ENCODE measurements at places on chromosomes 16 and 17.

GRCh38 chr16:28558456-28558855 lies 4.7 kb downstream of the SGF29 start:
- DNase-seq = no peak

GRCh38 chr17:54992797-54993639 lies 24.5 kb downstream of the STXBP4 start:
- DNase-seq = no peak

DNA sequence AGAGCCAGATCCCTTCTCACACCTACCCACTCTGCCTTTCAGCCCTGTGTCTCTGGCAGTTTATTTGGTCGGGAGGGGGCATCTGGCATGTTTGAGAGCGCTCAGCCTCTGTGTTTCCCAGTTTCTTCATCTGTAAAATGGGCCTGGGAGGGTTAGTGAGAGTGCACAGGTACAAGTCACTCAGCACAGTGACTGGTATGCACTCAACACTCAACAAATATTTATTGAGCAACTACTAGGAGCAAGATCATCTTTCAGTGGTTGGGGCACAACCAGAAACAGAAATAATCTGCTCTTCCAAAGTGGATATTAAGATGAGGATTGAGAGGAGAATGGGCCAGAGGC lies 13.7 kb upstream of the SRCIN1 start:
- no peak for DNase-seq

GRCh38 chr17:7582396-7583252 lies 1.0 kb upstream of the MPDU1 start:
- DNase-seq = peak; percentile 49

DNA sequence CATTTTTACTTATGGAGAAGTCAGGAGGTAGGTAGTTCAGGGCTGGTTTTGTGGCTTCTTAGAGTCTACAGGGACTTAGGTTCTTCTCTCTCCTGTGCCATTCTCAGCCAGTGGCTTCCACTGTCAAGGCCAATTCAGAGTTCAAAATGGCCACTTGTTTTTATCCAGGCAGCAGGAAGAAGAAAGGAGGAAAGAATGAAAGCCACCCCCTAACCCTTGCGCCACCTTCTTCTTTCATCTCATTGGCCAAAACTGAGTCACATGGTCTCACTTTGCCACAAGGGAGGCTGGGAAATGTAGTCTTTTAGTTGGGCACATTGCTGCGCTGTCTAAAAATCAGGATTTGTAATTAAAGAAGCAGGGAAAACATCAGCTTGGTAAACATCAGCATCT lies 60.8 kb upstream of the MED9 start:
- no peak for DNase-seq

DNA sequence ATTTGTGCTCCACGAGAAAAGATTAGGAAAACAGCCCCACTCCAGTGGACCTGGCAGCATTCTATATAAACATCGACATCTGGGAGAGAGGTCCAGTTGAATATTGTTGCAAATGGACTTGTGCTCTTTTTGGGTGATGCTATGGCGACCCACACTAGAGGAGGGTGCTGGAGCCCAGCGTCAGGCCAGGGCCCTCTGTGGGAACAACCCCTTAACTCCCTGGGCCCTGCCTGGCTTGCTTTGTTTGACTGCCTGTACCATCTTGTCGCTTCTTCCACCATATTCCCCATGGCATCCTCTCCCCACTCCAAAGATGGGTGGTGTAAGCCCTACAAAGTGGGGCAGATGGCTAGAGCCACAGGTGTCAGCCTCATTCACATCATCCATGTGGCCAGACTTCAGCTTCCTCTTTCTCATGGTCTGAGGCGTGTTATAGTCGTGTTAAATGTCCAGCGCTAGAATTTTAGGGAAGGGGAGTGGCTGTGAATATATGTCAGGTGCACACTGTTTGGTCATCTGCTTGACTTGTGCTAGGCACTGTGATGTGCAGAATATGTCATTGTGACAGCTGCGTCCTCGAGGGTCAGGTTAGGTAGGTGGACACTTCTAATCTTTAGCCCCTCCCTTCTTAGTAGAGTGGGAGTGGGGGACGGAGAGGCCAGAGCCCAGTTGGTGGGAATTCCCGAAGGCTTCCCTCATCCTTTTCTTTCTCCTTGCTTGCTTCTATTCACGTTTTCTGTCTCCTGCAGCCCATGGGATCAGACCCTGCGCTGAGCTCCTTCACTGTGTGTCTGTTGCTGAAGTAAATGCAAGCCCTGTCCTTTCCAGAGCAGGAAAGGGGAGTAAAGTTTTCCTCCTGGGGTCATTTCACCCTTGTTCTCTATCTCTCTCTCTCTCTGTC lies 49.8 kb downstream of the MPRIP start:
- DNase-seq = no peak

DNA sequence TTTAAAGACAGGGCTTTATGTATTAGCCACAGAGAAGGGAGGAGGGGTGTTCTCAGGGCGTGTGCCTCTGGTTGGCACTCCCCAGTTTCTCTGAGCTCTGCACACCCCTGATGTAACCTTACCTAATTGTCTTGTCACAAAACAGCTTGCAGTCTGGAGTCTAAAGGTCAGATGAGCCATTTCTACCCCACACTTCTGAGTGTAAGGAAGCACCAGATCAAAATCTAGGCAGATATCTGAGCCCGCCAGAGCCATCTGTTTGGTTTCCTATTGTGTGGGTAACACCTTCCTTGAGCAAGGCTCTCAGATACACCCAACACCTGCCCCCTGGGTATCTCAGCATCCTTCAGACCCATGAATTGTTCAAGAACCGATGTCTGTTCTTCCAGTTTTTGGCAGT lies 15.5 kb downstream of the CDH1 start:
- DNase-seq = no peak

DNA sequence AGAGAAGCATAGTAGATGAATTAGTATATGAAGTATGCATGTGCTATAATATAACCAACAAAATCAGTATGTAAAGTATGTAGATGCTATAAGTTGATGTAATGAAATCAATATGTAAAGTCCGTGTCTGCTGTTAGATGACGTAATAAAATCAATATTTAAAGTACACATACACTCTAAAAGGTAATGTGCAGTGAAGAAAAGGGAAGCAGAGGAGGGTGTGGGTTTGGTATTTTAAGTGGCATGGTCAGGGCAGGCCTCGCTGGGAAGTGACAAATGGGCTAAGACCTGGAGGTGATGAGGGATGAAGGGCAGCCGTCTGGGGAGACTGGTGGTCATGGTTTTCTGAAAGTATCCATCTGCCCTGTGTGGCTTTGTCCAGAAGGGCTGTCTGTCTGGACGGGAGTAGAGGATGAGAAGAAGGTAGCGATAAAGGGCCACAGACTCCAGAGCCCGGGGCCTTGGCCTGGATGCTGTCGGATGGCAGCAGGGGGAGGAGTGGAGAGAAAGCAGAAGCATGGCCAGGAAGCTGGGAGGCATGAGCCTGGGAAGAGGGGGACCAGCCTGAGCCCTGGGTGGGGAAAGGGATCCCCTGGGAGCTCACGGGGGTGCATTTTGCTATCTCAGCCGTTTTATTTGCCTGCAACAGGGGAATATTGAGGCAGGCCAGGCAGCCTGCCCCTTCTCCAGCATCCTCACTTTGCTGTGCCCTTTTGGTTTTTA lies 121.6 kb downstream of the NTN1 start:
- no peak for DNase-seq

GRCh38 chr17:35991075-35991474 lies 4.5 kb upstream of the CCL14 start:
- no peak for DNase-seq

DNA sequence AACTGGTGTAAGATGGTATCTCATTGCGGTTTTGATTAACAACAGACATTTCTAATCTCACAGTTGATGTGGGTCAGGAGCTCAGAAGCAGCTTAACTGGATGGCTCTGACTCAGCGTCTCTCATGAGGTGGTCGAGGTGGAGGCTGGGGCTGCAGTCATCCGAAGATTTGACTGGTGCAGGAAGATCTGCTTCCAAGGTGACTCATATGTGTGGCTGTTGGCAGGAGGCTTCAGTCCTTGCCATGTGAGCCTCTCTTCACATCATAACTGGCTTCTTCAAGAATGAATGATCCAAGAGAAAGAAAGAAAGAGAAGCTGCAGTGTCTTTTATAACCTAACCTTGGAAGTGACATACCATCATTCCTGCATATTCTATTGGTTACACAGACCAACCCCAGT lies 376.1 kb downstream of the SEC14L1 start:
- no peak for DNase-seq

DNA sequence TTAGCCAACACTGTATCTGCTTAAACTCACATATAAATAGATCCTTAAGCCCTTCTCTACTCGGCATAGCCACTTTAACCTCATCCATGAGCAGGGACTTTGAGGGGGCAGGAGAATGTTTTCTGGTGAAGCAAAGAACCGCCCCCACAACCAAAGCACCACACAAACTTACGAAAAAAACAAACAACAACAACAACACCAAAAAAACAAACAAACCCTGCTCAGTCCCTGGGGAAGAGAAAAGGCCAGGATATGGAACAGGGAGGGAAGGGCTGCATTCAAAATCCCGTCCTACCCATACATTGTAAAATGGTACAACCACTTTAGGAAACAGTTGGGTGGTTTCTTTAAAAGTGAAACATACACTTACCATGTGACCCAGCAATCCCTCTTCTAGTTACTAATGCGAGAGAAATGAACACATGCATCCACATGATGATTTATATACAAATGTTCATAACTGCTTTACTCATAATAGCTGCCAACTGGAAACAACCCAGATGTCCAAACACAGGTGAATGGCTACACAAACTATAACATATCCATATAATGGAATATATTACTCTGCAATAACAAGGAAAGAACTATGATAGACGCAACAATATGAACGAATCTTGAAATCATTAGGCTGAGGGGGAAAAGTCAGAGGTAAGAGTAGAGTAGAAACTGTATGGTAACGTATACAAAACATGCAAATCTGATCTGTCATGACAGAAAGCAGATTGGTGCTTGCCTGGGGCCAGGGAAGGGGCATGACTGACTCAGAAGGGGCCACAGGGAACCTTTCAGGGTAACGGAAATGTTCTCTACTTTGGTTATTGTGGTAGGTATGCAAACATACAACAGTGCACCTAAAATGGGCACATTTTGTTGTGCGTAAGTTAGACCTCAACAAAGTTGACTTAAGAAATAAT lies 37.7 kb upstream of the TOB1 start:
- no peak for DNase-seq

DNA sequence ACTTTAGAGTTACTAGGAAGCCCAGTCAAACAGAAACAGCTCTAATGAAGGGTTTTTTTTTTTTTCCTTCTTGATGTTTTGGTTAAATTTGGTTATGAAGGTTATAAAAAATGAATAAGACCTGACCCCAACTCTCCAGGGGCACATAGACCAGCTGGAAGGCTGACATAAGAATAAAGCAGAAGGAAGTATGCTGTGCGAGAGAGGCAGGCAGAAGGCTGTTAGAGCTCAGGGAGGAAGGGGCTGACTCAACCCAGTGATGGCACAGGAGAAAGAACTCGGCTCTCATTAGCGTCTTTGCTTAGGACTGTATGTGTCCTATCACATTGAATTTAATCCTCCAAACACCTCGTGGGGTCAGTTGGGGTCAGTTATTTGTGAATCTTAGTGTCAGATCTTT lies 474.6 kb downstream of the PMP22 start:
- DNase-seq = no peak

DNA sequence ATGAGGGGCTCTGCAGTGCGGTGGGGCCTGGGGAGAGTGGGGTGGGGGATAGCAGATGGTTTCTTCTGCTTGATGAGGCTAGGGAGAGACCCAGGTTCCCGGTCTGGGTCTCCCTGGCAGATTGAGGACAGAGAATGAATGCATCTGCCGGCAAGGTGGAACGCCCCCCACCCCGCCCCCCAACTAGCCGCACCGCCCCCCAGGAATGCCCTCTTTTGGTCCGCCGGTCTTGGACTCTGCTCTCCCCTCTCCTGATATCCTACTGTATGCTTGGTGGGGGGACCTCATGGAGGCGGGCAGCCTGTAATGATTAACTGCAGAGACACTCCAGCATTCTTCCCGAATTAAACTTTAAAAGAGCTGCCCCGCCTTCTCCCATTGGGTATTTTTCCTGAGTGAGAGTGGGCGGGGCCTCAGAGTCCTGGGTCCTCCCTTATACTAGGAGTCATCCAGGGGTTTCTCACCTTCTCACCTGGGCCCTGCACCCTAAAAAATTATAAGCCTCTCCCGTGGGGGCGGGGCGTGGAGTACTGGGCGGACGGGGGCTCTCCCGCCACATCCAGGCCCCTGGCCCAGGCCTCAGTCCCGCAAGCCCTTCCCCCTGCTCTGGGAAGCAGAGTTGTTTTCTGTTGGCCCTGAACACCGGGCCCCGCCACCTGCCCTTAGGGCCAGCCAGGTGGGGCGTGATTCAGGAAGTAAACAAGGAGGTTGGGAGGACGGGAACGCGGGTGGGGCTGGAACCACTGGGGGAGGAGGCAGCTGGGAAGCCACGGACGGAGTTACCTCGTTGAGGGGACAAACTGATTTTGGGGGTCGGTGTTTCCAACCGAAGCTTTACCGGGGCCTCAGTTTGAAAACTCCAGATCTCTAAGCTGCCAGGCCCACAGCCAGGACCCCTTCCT lies 1.5 kb downstream of the GRB7 start:
- peak; percentile 36 for DNase-seq

DNA sequence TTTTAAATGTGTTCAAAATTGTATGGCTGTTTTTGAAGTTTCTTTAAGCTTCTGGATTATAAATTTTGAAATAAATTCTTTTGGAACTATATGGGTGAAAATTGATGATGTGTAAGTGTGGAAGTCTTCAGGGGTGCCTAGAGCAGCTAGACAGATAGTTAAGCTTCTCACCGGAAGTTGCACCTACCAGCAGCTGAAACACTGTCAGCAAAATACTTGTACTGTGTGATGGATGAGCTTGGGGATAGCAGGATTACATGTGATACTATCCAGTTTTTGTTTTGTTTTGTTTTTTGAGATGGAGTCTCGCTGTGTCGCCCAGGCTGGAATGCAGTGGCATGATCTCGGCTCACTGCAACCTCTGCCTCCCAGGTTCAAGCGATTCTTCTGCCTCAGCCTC lies 19.7 kb downstream of the RBL2 start:
- DNase-seq = no peak

DNA sequence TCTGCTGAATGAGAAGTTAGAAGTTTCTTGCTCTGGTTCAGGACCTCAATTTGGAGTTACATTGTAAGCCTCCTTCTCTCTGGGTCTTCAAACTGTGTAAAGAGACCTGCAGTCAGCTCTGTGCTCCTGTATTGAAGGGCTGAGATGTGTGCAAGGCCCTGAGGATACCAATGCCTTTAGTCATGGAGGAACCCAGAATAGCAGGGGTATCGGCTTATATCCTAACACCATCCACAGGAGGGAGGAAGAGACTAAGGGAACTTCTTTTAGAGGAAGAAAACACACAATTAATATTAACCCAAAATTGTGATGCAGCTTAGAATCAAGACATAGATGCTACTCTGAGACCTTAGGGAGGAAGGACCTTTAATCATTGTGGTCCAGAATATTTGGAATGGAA lies 36.5 kb downstream of the GLP2R start:
- DNase-seq = no peak

GRCh38 chr17:59853168-59853918 lies 39.4 kb downstream of the TUBD1 start:
- DNase-seq = no peak

GRCh38 chr16:85461022-85461813 lies 151.9 kb upstream of the GSE1 start:
- DNase-seq = peak; percentile 67

- no peak for DNase-seq
Measured at GRCh38 chr16:85396879-85397871, 215.9 kb upstream of the GSE1 start.

- no peak for DNase-seq
Measured at GRCh38 chr16:17365591-17366298, 105.0 kb downstream of the XYLT1 start.

- no peak for DNase-seq
Measured at GRCh38 chr16:51807551-51807950, 656.5 kb upstream of the SALL1 start.

GRCh38 chr17:80423536-80424225 lies 8.7 kb downstream of the ENDOV start:
- no peak for DNase-seq

- DNase-seq = no peak
Measured at GRCh38 chr16:54431997-54432896, 145.7 kb upstream of the IRX3 start.

Measured in uterus (tissue), 4 donors.